Breast epithelium (tissue), 4 donors: ENCODE measurements at places on chromosomes 11 and 22.
A peak's percentile ranks its signal among the peaks of the same experiment; 100 is the strongest.

GRCh38 chr22:37354261-37354660, 72.0 kb downstream of the CYTH4 start:
- DNase-seq = no peak

DNA sequence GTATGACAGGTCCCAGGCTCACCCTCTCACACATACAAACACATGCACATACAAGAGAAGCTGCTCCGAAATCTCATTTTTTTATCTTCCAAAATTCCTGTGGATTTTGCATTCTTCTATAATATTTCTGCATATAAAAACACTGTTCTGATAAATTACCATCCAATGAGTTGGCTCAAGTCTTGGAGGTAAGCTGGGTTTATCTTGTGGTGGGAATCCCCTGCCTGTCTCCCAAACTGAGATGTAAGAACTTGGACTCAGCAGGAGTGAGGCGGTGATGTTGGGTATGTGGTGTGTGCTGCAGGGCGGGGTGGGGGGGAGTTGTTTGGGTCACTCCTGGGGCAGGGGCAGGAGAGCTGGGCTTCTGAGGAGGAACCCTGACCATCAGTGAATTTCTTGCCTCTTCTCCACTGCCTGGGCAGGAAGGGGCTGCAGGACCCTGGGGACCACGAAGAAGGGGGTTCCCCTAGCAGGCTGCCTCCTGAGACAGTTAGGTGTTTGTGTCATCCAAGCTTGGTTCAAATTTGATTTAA, 6.8 kb upstream of the P2RY6 start:
- peak; percentile 34 for DNase-seq

- no peak for DNase-seq
Measured at GRCh38 chr22:23800297-23801237, 13.8 kb downstream of the SMARCB1 start.

- no peak for DNase-seq
Measured at GRCh38 chr11:132028380-132029240, 658.2 kb downstream of the NTM start.

- DNase-seq = peak; percentile 88
Measured at GRCh38 chr11:129331871-129332274, 43.8 kb upstream of the BARX2 start.

DNA sequence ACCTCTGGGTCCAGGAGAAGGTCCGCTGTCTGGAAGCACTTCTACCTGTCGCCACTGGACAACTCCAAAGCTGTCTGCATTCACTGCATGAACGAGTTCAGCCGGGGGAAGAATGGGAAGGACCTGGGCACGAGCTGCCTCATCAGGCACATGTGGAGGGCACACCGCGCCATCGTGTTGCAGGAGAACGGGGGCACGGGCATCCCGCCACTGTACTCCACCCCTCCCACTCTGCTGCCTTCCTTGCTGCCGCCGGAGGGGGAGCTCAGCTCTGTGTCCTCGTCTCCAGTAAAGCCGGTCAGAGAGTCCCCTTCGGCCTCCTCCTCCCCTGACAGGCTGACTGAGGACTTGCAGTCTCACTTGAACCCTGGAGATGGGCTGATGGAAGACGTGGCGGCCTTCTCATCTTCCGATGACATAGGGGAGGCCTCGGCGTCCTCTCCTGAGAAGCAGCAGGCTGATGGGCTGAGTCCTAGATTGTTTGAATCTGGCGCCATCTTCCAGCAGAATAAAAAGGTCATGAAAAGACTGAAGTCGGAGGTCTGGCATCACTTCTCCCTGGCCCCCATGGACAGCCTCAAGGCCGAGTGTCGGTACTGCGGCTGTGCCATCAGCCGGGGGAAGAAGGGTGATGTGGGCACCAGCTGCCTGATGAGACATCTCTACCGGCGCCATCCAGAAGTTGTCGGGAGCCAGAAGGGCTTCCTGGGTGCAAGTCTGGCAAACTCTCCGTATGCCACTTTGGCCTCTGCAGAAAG, 31.0 kb downstream of the ZBED4 start:
- DNase-seq = no peak

GRCh38 chr11:32092581-32093170, 1.8 kb downstream of the RCN1 start:
- DNase-seq = no peak

DNA sequence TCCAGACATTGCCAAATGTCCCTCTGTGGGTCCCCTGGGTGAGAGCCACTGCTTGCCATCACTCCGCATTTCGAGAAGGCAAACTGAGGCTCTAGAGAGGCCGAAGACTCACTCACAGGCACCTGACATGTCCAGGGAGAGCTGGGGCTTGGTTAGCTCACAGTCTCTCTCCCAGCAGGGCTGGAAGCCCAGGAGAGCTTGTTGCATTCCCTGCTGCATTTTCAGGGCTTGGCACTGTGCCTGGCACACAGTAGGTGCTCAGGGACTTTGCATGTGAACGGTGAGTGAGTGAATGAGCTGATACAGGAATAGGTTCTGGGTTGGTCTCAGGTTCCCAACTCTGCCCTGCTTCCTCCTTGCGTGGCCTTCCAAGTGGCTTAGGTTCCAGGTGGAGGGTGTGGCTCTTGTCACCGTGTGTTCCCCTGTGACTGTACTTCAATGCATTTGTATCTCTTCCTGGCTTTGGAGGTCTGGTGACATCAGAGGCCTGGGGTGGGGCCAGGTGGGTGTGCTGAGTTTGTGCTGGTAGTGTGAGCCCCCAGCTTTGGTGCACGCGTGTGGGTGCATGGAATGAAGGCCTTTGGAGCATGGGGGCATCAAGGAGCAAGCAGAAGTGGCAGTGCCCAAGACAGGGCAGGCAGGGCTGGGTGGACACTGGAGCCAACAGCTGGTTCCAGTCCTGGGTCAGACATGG, 18.4 kb upstream of the SMIM38 start:
- no peak for DNase-seq
